ENCODE measurements at places on chromosomes 2 and 18.
A peak's percentile ranks its signal among the peaks of the same experiment; 100 is the strongest.

DNA sequence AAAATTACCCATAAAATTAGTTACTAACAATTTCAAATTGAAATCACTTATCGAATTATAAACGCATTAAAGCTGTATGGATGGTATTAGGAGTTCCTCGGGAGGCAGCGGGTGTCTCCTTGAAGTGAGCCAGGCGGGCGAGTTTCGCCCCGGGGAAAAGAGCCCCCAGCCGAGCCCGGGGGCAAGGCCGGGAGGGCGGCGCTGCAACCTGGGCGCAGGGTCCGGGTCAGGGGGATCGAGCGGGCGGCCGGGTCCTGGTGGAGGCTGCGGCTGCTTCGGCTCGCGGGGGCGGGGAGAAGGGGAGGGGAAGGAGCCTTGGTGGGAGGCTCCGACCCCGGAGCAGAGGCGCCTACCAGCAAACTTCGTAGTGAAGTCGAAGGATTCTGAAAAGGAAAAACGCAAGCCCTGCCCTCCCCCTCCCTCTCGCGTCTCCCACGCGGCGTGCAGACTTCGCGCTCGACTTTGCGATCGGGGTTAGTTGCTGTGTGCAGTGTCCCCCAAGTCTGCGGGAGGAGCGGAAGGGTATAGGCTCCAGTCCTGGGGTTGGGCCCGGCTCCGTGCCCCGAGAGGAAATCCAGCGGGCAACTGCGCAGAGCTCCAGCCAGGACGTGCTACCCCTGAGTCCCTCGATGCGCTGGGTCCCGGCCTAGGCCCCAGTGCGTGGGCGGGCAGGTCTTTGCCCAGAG is 140.8 kb downstream of the MEIS1 start:
- DNase-seq: no peak

DNA sequence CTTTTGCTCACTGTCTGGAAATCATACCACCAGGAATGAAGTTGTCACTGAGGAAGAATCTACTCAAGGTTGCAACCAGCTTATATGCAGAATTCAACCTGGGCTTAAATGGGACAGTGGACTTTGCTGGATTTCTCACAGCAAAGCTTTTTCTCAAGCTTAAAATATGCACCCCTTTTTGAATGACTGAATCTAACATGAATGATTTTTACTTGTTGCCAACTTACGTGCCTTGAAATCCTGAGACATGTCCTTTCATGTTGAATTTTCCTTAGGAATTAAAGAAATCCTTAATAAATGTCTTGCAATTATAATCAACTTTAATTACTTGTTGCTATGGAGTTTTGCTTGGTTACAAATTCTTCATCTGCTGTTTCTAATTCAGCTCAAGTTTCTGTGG is 57.4 kb downstream of the SPP2 start:
- no peak for DNase-seq

- no peak for DNase-seq
Measured at GRCh38 chr2:222733846-222734702, 62.6 kb downstream of the MOGAT1 start.

GRCh38 chr2:45812011-45812500 is 160.6 kb downstream of the PRKCE start:
- no peak for DNase-seq

DNA sequence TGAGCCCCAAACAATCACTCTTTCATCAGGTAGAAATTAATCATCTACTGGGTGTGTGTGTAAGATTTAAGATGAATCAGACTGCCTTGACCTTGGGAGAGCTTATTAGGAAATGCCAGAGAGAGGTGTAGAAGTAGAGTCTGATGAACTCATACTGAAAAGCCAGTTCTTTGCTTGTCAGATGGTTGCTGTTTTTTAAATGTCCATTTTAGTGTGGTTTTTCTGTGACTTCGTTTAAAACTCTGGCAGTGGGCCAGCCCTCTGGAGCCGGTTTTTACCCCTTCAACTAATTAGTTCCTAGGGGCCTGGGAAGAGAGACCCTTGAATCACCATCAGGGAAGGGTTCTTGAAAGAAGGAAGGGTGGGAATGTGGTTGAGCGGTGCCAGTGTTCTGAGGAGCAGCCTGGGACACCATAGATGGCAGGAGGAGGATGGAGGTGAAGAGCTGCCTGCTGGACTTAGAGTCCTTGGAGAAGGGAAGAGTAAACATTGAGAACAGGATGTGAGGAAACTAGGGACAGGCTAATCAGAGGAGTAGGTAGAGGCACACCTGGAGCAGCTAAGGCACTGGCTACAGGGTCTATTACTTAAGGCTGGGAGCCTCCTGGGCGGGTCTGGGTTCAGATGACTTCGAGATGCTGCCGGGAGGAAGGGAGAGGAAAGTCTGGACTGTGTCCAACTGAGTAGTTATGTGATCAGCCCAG is 66.1 kb downstream of the LRRFIP1 start:
- no peak for DNase-seq

GRCh38 chr2:63827749-63828148 is 13.9 kb upstream of the UGP2 start:
- no peak for DNase-seq

- no peak for DNase-seq
Measured at GRCh38 chr2:200399046-200399445, 92.6 kb downstream of the SPATS2L start.

GRCh38 chr2:29245742-29246382 is 130.6 kb downstream of the CLIP4 start:
- no peak for DNase-seq

DNA sequence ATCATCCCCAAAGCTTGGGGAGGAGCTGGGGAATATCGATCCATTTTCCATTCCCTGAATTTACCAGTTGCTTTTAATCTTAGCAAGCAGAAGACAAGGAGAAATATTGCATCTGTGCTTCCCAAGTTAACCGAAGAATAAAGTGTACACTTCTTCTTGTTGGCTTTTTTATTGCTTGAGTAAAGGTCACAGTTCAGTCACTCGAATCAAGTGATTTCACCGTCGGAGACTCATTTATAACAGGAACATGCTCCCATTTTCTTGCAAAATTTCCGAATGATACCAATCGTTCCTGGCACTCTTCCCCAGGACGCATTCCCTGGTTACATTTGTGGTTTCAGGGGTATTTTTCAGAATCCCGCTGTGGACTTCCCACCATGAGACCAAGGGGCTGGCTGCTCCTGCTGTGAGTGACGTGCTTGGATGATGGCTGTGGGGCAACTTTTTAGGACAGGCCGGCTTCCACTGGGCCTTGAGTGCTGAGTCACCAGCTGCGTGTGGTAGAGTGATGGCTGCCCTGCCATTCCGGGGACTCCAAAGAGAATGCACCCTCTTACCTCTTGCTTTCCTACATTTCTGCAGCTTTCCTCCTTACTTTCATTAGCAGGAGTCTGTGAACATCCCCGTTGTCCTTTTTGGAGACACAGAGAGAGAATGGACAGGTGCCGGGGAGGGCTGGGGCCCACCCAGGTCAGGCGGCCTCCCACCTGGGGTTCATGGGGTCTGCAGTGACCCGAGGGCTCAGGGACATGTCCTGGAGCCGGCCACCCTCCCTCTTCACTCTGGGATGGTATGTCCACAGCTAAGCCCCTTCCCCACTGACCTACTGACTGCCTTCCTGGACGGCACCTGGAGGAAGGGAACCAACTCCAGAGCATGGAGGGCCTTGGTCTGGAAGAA is 60.7 kb upstream of the HDAC4 start:
- DNase-seq: no peak

- DNase-seq: peak; percentile 66
Measured at GRCh38 chr2:69642709-69643601, 584 bp downstream of the AAK1 start.

- DNase-seq: no peak
Measured at GRCh38 chr2:141595316-141595920, 535.4 kb downstream of the LRP1B start.

GRCh38 chr2:229470781-229471180 is 199.7 kb upstream of the PID1 start:
- DNase-seq: no peak

DNA sequence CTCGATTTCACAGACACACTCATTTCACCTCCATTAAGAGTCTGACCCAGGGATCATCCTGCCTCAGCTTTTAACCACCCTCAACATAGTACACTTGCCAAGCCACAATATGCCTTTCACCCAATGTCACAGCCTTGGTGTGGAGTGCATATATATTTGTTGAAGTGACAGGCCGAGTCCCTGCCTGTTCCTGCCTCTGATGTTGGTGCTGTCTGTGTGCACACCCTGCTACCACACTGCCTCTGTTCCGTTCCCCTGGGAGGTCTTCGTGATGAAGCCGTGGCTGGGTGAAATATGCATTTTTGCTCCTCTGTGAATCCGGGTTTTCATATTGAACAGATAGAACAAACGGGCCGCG is 90.3 kb downstream of the RNF144A start:
- DNase-seq: no peak

GRCh38 chr2:215635071-215635787 is 199.4 kb upstream of the FN1 start:
- DNase-seq: no peak

DNA sequence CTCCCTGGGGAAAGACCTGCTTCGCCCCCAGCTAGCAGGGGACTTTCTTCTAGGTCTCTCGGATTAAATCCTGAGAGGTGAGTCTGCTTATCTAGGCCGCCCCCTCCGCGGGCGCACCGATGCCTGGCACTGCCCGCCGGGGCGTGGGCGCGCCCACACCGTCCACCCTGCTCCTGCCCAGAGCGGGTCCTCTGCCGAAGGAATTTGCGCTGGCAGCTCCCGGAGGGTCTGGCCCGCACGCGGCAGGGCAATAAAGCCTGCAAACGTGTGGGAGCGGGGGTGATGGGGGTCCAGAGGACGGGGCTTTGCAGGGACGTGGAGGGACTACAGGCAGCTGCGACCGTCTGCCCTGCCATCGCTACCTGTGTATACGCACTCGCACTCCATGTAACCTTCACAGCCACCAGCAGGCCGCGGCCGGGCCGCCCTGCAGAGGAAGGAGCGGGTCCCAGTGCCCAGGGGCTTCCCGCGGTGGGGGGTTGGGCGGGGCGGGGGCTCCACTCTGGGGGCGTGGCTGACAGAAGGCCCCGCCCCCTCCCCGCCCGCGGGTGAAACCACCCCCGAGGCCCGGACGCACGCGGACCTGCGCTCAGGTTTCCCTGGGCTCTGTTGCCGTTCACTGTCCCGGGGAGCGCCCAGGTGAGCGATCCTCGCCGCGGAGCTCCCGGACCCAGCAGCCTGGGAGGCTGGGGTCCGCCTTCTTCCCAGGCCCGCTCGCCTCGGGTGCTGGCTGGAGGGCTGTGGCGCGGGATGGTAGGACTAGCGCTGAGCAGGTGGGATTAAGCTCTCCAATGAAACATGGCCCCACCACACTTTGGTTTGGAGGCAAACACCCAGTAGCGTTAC is 174.5 kb upstream of the HS6ST1 start:
- DNase-seq: peak; percentile 54

DNA sequence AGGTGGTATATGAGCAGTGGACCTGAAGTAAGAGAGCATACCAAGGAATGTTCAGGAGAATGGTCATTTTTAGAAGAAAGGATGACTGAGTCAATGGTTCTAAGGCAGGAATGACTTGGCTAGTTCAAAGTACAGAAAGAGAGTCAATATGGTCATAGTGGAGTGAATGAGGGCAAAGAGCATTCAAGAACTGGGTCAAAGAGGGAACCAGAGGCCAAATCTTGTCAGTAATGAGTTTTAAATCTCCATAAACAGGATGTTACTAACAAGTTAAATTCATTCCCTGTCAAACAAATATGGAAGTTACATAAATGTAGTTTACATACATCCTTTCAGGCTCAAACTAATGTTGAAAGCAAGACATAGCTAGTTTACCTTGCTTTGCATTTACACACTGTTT is 16.1 kb downstream of the CALCRL start:
- DNase-seq: no peak

DNA sequence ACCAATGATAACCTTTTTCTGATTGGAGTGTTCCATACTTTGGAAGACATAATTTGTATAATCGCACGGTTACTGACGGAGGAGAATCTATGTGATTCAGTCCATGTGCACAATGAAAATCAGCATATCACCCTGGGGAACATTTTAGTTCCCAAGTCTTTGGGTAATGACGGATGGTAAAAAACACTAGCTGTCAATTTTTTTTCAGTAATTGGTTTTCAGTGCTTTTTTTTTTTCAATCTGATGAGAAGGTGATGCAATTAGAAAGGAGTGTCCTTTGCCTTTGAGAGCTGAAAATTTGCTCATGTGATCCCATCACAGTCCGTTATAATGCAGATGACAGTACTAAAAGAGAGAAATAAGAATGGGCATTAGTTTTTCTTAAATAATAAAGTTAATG is 51.9 kb upstream of the THOC1 start:
- no peak for DNase-seq

DNA sequence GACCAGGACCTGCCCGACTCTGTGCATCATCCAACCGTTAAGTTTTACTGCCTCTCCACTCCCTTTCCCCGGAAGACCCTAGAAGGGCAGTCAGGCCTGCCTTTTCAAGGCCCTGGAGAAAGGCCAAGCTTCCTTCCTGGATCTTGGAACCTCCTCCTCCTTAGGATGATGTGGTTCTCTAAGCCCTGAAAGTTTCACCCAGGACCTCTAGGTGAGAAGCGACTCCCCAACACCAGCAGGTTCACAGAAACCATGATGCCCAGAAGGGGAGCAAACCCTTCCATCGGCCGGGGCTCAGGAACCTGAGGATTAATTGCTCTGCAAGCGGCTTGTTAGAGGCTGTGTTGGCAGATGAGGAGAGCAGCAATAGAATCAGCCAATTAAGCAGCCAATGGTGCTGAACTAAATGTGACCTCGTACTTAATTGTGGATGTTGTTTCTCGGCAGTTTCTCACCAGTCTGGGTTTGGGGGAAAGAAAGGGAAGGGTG is 94.2 kb upstream of the FZD7 start:
- no peak for DNase-seq

DNA sequence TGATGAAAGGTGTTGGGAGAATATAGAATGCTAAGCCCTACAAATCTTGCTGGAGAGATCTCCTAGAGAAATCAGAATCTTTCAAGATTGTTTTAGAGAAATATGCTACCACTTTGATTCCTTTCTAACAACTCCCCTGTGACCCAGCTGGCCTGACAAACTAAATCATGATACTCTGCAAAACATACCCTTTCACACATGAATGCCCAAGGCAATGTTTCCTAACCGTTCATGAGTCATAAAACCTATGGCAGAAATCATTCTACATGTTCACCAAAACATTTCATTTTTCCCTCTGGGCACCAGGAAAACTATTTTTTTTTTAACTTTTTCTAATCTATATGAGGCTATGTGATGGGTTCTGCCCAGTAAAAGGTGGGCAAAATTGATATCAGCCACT is 77.8 kb upstream of the SETBP1 start:
- DNase-seq: no peak

DNA sequence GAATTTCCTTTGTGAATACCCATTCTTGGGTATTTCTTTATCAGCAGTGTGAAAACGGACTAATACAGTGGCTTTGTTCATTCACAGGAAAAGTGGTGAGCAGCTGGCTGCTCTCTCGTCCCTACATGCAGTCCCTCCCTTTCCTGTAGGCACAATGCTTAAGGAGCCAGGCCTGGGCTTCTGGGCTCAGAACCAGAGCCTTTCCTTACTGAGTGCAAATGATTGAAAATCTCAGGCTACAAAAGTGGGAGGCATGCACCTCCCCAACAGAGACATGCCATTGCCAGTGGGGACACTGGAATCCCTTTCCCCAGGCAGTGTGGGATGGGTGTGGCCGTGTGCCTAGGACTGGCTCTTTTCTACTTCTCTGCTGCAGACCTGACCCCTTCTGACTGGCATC is 61.3 kb downstream of the MCFD2 start:
- DNase-seq: no peak

Measured in H1 (cell line).